GM10248 (cell line): ENCODE measurements at places on chromosomes 7 and 10.
A peak's percentile ranks its signal among the peaks of the same experiment; 100 is the strongest.

DNA sequence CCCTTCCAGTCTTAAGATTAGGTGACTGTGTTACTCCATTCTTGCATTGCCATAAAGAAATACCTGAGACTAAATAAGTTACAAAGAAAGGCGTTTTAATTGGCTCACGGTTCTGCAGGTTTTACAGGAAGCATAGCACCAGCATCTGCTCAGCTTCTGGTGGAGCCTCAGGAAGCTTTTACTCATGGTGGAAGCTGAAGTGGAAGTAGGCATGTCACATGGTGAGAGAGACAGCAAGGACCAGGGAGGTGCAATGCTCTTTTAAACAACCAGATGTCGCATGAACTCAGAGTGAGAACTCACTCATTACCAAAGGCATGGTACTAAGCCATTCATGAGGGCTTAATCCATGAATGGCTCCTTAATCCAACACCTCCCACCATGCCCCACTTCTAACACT, 34.0 kb upstream of the TMEM273 start:
- no peak for DNase-seq

DNA sequence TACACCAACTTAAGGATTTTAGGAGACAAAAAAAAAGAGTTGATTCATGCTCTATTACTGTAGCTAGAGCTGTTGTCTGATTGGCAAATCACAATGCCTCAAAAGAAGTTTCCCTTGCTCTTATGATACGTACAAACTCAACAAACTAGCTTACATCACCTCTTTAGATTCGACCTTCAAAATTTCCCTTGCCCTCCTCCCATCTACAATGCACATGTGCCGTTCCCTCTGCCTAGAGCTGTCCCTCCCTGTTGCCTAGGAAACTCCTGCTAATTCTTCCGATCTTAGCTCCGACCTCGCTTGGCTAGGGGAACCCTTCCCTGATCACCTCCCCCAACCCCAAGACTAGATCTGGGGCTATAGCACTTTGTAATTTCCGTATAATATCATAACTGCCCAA, 55.4 kb downstream of the MAP3K8 start:
- no peak for DNase-seq

DNA sequence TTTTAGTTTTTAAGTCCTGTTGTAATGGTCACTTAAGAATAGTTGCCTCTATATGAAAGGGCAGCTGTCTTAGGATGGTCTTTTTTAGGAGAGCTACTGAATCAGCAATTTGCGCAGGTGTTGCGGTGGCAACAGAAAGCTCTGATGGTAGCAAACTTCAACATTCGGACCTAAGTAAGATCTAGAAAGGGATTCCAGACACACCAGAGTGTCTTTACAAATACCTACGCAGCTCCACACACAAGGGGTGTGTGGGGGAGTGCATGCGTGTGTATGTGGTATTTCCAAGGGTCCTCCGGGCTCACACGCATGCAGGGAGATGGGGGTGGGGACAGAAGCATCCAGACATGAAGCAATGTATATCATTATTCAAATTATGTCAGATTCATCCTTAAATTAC, 438.6 kb upstream of the MGMT start:
- no peak for DNase-seq

- no peak for DNase-seq
Observed at GRCh38 chr7:126557271-126557670, 695.5 kb downstream of the GRM8 start.

DNA sequence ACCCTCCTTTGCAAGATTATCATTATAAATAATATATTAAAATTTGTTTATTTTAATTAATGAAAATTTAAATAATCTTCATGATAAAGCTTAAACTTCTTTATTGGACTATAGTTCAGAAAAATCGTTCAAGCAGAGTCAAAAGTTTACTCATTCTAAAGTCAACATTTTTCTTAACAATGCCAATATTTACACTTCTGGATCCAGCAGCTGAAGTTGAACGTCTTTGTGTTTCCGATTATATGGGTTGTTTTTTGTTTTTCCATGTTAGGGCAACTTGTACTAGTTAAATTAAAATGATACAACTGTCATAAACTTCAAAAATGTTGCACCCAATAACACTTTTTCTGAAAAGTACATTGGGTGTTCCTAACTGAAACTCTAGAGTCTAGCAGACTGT, 43.8 kb downstream of the GRB10 start:
- no peak for DNase-seq

- no peak for DNase-seq
Observed at GRCh38 chr7:129341212-129341611, 93.0 kb upstream of the STRIP2 start.

GRCh38 chr10:5497948-5498730, 1.2 kb downstream of the CALML5 start:
- no peak for DNase-seq

- no peak for DNase-seq
Observed at GRCh38 chr7:37382546-37383088, 66.0 kb downstream of the ELMO1 start.

- DNase-seq, result no peak
Observed at GRCh38 chr10:111600772-111601171, 523.9 kb downstream of the ADRA2A start.

- DNase-seq, result no peak
Observed at GRCh38 chr10:126654579-126654978, 15.9 kb downstream of the C10orf90 start.

DNA sequence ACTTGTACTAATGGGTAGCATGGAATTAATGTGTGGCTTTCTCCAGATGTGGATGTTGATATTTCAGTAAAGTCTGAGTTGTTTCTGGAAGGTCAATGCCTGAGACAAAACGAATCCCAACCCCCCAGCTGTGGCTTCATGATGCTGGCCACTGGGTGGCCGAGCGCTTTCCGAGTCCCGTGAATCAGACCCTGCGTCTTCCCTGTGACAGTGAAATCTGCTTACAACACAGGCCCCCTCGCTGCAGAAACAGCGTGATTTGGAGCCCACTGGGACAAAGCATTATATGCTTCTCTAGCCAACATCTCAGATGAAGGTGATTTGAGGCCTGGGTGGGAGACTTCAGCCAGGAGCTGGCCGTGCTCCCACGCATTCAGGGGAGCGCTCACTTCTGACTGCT, 124.7 kb downstream of the WDR37 start:
- DNase-seq, result no peak

- no peak for DNase-seq
Observed at GRCh38 chr10:33460505-33461294, 126.2 kb upstream of the NRP1 start.

- DNase-seq, result peak; percentile 89
Observed at GRCh38 chr7:101017064-101017777, 2.7 kb upstream of the MUC17 start.

DNA sequence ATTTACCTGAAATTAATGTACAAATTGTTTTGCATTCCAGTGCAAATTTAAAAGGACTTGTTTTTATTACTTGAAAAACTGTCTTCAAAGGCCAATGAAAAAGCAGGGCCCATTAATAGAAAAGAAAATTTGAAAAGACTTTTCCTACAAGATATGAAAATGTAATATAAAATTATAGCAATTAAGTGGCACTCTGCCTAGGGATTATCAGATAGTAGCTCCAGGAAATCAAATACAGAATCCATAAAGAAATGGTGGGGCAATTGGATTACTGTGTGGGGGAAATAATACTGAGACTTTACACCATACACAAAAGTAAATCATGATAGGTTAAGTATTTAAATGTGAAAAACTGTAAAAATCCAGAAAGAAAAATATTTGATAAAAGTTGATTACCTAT, 89.7 kb downstream of the GLCCI1 start:
- no peak for DNase-seq

DNA sequence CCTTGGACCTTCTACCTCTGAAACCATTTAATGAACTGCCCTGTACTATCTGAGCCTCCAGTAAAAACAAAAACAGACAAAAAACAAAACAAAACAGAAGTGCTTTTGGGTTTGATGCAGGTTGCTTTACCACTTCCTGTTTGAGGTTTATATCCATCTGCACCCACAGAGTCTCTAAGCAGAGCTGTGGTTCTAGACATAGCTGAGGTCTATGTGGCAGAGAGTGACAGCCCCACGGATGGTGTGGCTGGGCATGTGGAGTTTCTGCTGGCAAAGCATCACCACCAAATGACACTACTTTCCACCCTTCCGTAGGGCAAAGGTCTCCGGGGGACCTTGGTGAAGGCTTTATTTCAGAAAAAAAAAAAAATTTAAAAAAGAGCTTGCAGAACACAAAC, 754.2 kb downstream of the GRID1 start:
- DNase-seq, result no peak

- DNase-seq, result no peak
Observed at GRCh38 chr10:92970301-92971070, 90.1 kb upstream of the CYP26C1 start.

GRCh38 chr10:122669842-122670241, 29.8 kb downstream of the C10orf120 start:
- DNase-seq, result no peak

DNA sequence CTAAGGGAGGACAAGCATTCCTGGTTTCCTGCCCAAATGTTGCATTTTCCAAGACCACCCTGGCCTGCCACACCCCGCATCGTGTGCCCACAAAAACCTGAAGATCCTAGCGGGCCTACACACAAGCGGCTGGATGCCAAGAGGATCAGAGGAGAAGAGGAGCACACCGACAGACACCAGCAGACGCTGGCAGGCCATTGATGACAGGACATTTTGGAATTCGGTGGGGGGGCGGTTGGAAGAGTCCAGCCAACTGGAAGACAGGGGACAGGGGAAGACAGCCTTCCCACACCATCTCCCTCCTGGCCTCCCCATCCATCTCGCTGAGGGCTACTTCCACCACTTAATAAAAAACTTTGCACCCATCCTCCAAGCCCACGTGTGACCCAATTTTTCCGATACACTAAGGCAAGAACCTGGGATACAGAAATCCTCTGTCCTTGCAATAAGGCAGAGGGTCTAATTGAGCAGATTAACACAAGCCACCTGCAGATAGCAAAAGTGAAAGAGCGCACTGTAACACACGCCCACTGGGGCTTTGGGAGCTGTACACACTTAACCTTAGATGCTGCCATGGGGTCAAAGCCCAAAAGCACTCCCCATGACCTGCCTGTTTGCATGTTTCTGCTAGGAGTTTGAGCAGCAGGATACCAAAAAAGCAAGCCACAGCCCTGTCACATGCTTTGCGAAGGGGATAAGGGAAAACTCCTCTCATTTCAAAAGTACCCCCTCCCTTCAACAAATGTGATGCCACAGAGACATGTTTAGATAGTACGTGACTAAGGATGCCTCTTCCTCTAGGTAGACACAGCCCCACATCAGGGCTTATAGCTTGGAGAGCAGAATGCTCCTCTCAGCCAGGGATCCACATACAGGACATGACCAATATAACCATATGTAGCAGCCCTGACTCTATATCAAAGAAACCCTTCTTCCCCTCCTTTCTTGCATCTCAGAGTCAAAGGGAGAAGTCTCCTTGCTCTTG, 13.4 kb upstream of the SMNDC1 start:
- DNase-seq, result peak; percentile 38

GRCh38 chr10:97763947-97764346, 7.9 kb downstream of the SFRP5 start:
- DNase-seq, result no peak

- DNase-seq, result no peak
Observed at GRCh38 chr7:107972075-107972482, 30.9 kb downstream of the LAMB1 start.

GRCh38 chr7:17370901-17371585, 72.6 kb downstream of the AHR start:
- no peak for DNase-seq

- DNase-seq, result no peak
Observed at GRCh38 chr10:120632047-120632446, 175.0 kb downstream of the PLPP4 start.

- DNase-seq, result no peak
Observed at GRCh38 chr10:44293842-44294241, 91.1 kb downstream of the CXCL12 start.

GRCh38 chr7:55486991-55487390, 85.3 kb downstream of the VOPP1 start:
- no peak for DNase-seq

DNA sequence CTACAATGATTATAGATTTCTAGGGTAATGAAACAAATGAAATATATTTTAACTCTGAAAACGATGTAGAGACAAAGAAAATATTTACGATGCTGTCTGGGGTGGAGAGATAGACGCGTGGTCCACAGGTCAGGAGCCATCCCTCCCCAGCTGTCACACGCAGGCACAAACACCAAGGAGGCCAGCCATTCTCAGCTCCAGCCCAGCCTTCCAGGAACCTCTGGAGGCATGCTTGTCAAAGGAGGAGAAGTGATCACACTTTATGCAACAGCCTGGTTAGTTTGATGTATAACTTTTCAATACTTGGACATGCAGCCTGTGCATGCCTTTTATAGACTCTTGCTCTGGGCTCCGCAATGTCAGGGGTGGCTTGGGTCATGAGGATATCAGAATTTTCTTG, 391.5 kb upstream of the MGMT start:
- DNase-seq, result no peak

GRCh38 chr7:156456503-156457115, 184.0 kb upstream of the RNF32 start:
- DNase-seq, result no peak

DNA sequence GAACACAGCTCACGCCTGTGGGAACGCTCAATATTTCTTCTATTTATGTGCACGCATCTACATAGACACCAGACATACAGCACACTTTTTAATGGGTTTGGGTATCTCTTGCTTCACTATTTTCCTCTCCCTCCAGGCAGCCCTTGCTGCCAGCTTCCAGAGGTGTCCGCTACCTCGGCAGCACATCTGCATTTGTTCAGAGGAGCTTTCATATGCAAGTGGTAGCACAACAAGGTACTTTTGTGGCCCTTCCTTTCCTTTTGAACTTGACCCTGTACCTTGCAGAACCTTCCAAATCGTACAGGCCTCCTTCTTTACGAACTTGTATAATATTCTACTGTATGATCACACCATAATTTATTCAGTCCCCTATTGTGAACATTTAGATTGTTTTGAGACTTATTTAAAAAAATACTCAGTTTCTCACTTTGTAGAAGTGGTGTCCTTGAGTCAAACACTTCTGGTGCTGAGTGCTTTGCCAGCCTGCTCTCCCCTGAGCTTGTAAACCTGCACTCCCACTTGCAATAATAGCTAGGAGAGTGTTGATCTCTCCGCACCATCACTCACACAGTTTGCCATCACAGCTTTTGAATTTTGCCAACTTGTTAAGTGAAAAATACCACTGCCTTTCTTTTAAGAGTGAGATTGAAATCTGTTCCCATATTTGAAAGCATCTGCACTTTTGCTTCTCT, 106.0 kb upstream of the ZNF32 start:
- DNase-seq, result no peak

GRCh38 chr10:22314852-22315251, 1.3 kb upstream of the COMMD3 start:
- DNase-seq, result no peak

- DNase-seq, result no peak
Observed at GRCh38 chr10:124087672-124088634, 5.4 kb downstream of the CHST15 start.

- no peak for DNase-seq
Observed at GRCh38 chr7:29216128-29216527, 21.6 kb downstream of the CHN2 start.

DNA sequence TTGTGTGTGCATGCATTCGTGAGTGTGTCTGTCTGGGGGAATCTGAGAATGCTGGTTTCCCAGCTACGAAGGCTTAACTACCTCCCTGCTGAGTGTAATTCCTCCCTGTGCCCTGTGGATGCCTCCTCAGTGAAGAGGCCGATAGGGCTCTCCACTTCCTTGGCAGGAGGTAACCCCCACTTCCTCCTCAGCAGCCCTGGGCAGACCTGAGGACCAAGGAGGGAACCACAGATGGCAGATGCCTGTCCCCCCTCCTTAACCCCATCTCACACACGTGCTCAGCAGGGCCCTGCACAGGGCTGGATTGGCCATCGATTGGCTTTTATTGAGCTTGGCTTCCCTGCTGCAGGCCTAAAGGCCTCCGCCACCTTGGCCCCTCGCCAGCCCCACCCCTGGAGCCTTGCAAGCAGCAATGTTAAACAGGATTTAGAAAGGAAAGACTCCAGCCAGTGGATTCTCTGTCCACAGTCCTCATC, 45.6 kb upstream of the LRRC4 start:
- DNase-seq, result no peak
